Right atrium auricular region (tissue), 2 donors: ENCODE measurements at places on chromosomes 2 and 18.

- DNase-seq = no peak
- no peaks in the 10 kb centered on the region for H3K27me3 ChIP-seq
- peak overlapping the region; percentile 74 for H3K4me3 ChIP-seq
- no peaks in the 10 kb centered on the region for H3K36me3 ChIP-seq
- peak overlapping the region; percentile 87 for H3K27ac ChIP-seq
Measured at GRCh38 chr2:88690591-88691338, 708 bp upstream of the RPIA start.

DNA sequence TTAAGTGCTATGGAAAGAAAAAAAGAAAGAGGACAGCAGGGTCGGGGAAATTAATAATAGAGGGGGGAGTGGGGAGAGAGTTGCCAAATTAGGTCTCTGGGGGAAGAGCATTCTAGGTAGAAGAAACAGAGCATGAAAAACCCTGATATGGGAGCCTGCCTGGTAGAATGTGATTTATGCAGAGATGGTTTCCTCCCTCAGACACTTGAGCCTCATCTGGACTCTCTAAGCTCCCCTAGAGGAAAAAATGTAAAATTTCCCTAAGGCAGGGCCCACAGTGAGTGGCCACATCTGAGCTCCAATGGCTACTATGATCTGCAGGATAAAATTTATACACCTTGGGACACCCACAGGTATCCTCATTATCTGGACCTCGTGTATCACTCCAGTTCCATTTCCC lies 20.6 kb upstream of the EPAS1 start:
- no peak for DNase-seq
- no peaks in the 10 kb centered on the region for H3K4me1 ChIP-seq
- no peaks in the 10 kb centered on the region for H3K27me3 ChIP-seq
- peak overlapping the region; percentile 38 for H3K27ac ChIP-seq

DNA sequence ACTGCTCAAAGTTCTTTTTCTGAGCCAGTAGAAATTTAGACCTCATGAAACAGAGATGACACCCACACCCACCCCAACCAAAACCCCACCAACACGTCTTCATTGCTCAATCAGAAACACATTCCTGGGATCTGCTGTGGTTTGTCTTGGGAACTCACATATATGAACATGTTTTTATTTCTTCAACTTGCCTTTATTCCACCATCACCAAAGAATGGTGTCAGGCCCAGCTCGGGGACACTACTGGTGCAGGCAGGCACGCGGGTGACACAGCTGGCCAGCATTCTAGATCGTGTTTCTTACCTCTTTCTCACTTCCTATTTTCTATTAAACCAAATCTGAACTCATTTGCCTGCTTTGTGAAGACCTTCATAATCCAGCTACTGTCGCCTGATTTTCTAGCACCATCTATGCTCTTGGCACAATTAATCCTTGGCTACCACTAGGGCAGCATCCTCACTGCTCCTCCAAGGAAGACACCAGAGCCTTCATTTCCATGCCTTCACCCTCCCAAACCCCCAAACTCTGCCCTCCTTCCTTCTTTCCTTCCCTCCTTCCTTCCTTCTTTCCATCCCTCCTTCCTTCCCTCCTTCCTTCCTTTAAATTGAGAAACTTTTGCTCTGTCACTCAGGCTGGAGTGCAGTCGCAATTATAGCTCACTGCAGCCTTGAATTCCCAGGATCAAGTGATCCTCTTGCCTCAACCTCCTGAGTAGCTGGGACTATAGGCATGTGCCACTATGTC lies 157.1 kb downstream of the BCL2 start:
- no peaks in the 10 kb centered on the region for H3K27me3 ChIP-seq
- H3K36me3 ChIP-seq = no peaks in the 10 kb centered on the region
- H3K4me1 ChIP-seq = peaks cover 26% of the 10 kb centered on the region
- no peak for DNase-seq
- peak overlapping the region; percentile 59 for H3K27ac ChIP-seq

GRCh38 chr18:70659036-70659925 lies 370.4 kb downstream of the SOCS6 start:
- H3K27ac ChIP-seq = no peak overlapping the region
- no peaks in the 10 kb centered on the region for H3K36me3 ChIP-seq
- DNase-seq = no peak
- no peaks in the 10 kb centered on the region for H3K4me1 ChIP-seq
- no peak overlapping the region for H3K4me3 ChIP-seq

DNA sequence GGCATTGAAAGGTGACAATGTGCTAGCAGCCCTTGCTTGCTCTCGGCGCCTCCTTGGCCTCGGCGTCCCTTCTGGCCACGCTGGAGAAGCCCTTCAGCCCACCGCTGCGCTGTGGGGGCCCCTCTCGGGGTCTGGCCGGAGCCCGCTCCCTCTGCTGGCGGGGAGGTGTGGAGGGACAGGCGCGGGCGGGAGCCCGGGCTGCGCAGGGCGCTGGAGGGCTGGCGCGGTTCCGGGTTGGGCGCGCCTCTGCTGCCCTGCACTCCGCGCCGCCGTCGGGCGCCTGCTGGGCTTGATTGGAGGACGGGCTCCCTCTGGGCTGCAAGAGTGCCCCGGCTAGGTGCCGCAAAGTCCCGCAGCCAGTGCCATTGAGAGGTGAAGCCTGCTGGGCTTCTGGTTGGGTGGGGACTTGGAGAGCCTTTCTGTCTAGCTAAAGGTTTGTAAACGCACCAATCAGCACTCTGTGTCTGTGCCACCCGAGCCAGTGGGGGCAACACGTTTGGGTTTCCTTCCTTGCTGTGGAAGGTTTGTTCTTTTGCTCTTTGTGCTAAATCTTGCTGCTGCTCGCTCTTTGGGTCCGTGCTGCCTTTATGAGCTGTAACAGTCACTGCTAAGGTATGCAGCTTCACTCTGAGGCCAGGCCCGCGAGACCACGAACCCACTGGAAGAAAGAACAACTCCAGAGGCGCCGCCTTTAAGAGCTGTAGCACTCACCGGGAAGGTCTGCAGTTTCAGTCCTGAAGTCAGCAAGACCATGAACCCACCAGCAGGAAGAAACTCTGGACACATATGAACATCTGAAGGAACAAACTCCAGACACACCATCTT lies 14.8 kb upstream of the IMP4 start:
- peaks cover 5% of the 10 kb centered on the region for H3K4me1 ChIP-seq
- no peaks in the 10 kb centered on the region for H3K36me3 ChIP-seq
- no peak overlapping the region for H3K27ac ChIP-seq
- H3K27me3 ChIP-seq = no peaks in the 10 kb centered on the region
- DNase-seq = no peak

DNA sequence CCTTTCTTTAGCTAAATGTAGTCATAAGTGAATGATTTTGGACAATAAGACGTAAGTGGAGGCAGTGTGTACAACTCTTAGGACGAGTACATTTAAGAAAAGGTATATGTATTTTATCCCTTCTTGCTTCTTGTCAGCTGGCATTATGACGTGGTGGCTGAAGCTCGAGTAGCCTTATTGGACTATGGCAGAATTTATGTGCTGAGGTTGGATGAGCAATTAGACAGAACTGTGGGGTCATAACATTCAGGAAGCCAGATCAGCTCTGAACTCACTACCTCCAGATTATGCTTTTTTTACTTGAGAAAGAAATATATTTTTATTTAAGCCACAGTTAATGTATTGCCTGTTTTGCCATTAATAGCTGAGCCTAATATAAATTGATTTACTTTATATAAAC lies 661.5 kb downstream of the ERBB4 start:
- no peak overlapping the region for H3K4me3 ChIP-seq
- no peaks in the 10 kb centered on the region for H3K27me3 ChIP-seq
- no peak for DNase-seq
- H3K36me3 ChIP-seq = no peaks in the 10 kb centered on the region

DNA sequence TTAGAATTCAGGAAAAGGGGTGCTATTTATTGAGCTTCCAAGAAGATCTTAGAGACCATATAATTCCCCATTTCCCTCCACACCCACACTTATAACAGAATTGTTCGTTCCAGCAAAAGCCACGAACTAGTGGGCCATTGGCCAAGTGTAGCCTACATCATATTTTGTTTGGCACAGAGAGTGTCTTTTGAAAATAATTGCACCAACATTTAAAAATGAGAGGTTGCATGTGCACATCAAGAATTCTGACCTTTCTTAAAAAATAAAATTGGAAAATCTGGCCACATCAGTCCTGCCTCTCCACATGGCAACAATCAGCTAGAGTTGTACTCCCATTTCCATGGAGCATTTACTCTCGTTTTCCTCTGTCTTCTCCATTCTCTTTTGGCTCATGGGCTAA lies 655.5 kb upstream of the FANCL start:
- no peak overlapping the region for H3K4me3 ChIP-seq
- no peaks in the 10 kb centered on the region for H3K4me1 ChIP-seq
- no peaks in the 10 kb centered on the region for H3K36me3 ChIP-seq
- no peak for DNase-seq

DNA sequence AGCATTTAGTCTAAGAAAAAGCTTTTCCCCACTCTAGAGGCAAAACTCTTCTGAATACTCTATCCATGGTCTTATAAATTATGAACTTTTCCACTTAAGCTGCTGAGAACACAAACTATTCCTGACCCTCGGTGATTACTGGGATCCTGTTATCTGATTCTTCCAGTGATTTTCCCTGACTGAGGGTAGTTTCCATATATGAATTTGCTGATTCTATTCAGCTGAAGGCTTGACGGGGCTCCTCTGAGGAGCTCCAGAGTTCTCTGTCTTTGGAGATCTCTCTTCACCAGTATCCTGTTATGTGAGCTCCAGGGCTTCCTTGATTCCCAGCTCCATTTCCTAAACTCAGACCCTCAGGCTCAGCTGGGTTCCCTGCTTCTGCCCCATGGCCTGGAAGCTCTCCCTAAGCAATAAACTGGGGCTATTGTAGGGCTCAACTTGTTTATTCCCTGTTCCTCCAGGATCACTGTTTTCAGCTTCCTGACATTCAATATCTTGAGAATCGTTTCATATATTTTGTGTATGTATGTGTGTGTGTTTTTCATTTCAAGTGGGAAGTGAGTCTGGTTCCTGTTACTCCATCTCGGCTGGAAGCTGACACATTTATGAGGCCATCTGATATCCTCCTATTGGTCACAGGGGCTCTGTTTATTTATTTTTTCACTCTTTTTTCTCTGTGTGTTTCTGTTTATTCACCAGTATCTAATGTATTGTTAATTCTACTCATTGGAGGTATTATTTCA lies 78.2 kb downstream of the ARHGAP28 start:
- H3K4me1 ChIP-seq = no peaks in the 10 kb centered on the region
- H3K36me3 ChIP-seq = no peaks in the 10 kb centered on the region
- no peak for DNase-seq
- no peak overlapping the region for H3K27ac ChIP-seq
- H3K27me3 ChIP-seq = no peaks in the 10 kb centered on the region
- no peak overlapping the region for H3K4me3 ChIP-seq

GRCh38 chr2:149892563-149892962 lies 305.0 kb upstream of the MMADHC start:
- no peak for DNase-seq
- no peaks in the 10 kb centered on the region for H3K36me3 ChIP-seq
- no peaks in the 10 kb centered on the region for H3K4me1 ChIP-seq
- H3K4me3 ChIP-seq = no peak overlapping the region
- no peak overlapping the region for H3K27ac ChIP-seq

- no peaks in the 10 kb centered on the region for H3K36me3 ChIP-seq
- no peaks in the 10 kb centered on the region for H3K4me1 ChIP-seq
- no peaks in the 10 kb centered on the region for H3K27me3 ChIP-seq
- H3K4me3 ChIP-seq = no peak overlapping the region
- no peak overlapping the region for H3K27ac ChIP-seq
Measured at GRCh38 chr2:154391051-154391450, 307.4 kb upstream of the KCNJ3 start.
